ENCODE measurements at places on chromosomes 12 and 14.
A peak's percentile ranks its signal among the peaks of the same experiment; 100 is the strongest.

DNA sequence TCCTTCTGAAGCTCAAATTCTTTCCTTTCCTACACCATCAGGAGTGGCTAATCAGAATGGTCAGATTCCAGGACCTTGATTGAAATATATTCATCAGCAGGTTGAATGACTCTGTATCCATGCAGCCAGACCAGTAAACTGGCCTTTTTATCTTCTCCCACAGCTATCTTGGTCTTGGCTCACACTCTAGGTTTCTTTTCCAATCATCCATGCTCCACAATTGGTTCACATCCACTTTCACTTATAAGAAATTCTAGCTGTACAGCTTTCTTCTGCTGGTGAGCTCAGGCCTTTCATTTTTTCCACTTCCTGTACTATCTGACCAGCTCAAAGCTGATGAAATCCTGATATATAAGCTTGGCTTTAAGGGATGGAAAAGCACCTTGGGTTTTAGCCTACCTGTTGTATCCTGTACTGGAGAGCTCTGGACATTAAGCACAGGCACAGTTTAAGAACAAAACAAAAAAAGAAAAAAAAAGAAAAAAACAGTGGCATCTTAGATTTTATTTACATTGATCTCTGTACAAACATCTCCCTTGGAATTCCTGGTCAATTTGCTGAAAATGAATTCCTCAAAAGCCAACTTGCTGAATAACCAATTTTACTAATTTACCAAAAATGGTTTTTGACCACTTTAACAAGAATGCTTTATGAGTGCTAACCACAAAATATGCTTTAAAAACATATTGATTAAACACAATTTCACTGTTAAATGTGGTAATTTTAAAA is 91.6 kb upstream of the PAWR start:
- no peak for DNase-seq

DNA sequence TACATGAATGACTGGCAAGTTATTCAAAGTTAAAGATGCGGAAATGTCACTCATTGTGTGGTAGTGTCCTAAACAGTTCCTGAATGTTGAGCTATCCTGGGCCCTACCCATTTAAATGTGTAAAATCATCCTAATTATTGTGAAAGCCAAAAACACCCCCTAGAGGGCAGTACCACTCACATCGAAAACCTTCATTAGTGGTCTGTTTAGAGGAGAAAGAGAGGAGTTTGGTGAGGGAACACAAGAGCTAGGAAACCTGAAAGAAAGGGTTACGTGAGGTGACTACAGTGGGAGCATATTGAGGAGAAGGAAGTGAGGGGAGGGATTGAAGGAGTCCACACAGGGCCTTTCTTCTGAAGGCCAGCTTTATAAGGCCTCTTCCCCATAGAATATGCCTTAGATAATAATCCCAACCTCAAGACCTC is 2.5 kb upstream of the TEP1 start:
- DNase-seq: peak; percentile 49

DNA sequence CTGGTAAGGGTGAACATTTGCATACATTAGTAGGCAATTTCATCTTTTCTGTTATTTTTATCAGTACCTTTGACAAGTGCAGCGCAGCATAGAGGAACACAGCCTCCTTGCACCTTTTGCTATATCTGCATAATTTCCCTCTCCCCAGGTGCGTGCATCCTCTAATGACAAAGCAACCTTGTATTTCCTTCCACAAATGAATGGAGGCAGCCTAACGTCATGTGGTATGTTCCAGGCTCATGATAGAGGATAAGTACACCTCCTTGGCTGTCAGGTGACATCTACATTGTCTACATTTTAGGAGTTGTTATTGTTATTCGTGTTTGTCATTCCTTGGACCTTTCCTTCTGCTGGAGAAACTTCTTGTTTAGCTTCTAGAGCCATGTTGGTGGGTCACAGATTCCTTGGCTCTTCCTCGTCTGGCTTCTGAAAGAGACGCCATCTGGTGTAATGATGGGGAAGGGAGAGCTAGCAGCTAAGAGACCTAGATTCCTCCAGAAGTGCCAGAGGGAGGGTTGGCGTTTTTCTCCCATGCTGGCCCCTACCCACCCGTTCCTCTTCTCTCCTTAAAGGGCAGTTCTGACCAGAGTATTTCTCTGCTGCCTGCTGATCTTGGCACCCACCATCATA is 37.0 kb downstream of the EVL start:
- no peak for DNase-seq

DNA sequence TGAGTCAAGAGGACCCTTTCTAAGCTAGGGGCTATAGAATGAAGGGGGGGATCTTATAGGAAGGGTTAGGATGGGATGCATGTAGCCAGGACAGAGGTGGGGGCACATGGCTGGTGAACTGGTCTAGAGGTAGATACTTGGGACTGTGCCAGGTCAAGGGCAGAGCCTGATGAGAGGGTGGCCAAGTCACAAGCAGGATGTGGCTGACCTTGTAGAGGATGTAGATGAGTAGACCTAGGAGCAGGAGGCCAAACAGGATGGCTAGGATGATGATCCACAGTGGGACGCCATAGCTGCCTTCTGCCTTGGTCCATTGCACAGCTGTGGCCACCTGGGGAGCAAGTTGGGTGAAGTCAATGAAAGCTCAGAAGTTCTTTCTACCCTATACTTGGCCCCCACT is 12.6 kb upstream of the ZNF385A start:
- DNase-seq: no peak

DNA sequence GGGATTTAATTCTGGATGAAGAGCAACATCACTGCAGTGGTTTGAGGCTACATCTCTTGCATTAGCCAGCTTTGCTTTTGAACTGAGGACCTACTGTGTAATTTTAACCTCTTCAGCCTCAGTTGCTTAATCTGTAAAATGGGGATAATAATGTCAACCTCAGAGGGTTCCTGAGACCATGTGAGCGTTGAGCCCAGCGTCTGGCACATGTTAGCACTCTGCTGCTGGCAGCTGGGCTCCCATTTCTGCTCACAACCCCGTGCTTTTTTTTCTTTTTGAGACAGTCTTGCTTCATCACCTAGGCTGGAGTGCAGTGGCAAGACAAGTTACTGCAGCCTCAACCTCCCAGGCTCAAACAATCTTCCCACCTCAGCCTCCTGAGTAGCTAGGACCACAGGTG is 31.6 kb downstream of the TESC start:
- no peak for DNase-seq

- DNase-seq: peak; percentile 72
These were observed 39.7 kb downstream of the PPTC7 start for GRCh38 chr12:110543252-110543959.

DNA sequence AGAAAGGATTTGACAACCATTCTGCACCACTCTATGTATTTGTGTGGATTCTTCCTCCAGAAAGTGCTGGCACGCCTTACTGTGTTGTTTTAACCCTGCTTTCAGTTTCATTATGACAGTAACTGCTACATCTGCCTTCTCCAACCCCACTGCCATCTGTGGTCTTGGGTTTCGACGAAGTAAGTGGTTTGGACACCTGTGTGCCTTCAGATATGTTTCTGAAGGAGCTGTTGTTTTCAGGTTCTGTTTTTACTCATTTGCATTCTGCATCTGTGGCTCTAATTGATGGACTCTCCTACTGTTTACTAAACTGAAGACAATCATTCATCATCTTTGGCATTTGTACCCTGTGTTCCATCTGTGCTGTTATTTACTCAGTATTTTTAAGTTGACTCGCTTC is 4.1 kb downstream of the TSHR start:
- no peak for DNase-seq

DNA sequence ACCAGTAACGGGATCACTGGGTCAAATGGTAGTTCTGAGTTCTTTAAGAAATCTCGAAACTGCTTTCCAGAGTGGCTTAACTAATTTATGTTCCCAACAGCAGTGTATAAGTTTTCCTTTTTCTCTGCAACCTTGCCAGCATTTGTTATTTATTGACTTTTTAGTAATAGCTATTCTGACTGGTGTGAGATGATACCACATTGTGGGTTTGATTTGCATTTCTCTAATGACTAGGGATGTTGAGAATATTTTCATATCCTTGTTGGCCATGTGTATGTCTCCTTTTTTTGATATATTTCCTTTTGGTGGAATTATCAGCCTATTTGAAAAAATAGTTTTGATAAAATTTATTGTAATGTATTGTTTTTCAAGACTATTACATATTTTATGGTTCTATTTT is 701.2 kb upstream of the FBXO33 start:
- no peak for DNase-seq

DNA sequence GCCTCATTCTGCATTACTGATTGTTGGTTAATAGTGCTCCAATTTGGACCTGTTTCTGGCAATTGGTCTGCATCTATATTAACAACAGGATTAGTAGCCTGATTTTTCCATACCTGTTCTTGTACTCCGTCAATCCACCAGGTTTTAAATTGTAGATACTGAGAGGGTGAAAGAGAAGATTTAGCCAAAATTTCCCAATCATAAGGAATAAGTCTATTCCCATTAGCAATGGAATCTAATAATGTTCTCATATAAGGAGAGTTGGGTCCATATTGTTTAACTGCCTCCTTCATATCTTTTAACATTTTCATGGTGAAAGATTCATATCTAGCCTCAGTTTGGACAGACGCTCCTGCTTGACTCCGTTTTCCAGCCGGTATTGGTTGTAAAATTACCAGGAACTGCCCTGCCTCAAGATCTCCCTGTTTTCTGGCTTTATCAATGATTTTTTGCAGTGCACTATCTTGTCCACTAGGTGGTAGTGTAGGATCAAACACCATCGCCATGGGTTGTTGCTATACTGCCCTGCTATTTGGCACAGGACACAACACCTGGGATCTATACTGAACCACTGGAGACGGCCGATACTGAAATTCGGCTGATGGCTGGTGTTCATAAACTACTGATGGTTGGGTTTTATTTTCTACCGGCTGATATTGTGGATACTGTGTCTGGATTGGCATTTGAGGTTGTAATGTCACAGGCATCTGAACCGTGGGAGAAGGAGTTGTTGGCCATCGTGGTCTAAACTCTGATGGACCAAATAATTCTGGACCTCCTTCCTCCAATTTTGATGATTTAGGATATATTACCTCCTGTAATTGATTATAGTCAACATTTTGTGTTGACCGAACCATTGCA is 25.2 kb downstream of the DHRS4L2 start:
- peak; percentile 70 for DNase-seq

GRCh38 chr14:52333108-52333507 is 19.0 kb downstream of the PTGER2 start:
- DNase-seq: no peak

GRCh38 chr14:76323331-76324050 is 52.4 kb upstream of the ESRRB start:
- no peak for DNase-seq

- no peak for DNase-seq
These were observed 7.4 kb downstream of the MAP4K5 start for GRCh38 chr14:50524731-50525515.

DNA sequence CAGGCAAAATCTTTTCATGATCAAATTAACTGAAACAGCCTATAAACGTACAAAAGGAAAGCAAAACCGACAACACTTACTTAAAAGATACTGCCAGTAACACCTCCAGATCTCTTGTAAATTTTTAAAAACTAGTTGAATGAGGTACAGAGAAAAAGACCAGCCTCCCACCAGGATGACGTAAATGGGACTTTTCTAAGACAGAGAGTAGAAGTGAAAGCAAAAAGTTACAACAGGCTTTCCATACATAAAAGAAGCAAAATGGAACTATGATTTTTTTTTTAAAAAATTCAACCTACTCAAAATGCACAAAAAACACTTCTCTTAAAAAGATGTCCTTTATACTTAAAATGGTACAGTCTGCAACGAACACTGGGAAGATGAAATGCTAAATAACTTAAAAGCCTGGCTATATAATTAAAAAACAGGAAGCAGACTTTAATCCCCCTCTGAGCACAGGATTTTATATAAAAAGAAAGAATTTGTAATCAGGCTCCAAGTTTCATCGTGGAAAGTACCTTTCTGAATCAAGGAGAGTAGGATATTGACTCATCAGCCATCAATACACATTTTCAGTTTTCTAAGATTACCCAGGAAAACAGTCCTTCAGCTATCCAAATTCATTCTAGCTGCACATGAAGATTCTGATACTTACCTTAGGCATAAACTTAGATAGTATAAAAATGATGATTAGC is 14.2 kb upstream of the MYO1A start:
- DNase-seq: no peak

- DNase-seq: no peak
These were observed at the start of gene RILPL1 for GRCh38 chr12:123533672-123534643. TSS of gene RILPL1 (minus strand) at chr12:123533719. CDS start at chr12:123533482, 237 bp downstream.
